Fibroblast of the aortic adventitia (primary cell): ENCODE measurements at places on chromosomes 11 and 22. TPM values are rescaled to one million over a fixed set of nuclear protein-coding genes. Genes with fewer than 3 reads are reported as not detected.

OR8G5 gene
- total RNA-seq = not detected in 2 replicates

FJX1 gene
- total RNA-seq = 8.3 and 78.2 TPM in 2 replicates

TXN2 gene
- 38.8 and 74.6 TPM in 2 replicates for total RNA-seq

CLCF1 gene
- 1.5 and 9.4 TPM in 2 replicates for total RNA-seq

CHADL gene
- total RNA-seq = 0.99 and 1.6 TPM in 2 replicates

ROM1 gene
- 4.6 and 26.4 TPM in 2 replicates for total RNA-seq

TMEM191B gene
- 0.36 and 5.8 TPM in 2 replicates for total RNA-seq

XKR3 gene
- total RNA-seq = 0.09 TPM in 1 of 2 replicates, not detected in the other

KBTBD3 gene
- total RNA-seq = 1.8 and 4.3 TPM in 2 replicates

FGF4 gene
- 0.08 TPM in 1 of 2 replicates, not detected in the other for total RNA-seq

OR4S2 gene
- not detected in 2 replicates for total RNA-seq

OR5A1 gene
- total RNA-seq = not detected in 2 replicates

ART1 gene
- total RNA-seq = not detected in 2 replicates

SCUBE1 gene
- not detected in 2 replicates for total RNA-seq

DENND5A gene
- total RNA-seq = 75.8 and 105 TPM in 2 replicates

SLC1A2 gene
- total RNA-seq = 10.5 and 23.6 TPM in 2 replicates

TAF1D gene
- total RNA-seq = 160 and 233 TPM in 2 replicates

MYEOV gene
- total RNA-seq = 7.0 TPM in 1 of 2 replicates, not detected in the other

APOBEC3H gene
- 0.45 TPM in 1 of 2 replicates, not detected in the other for total RNA-seq
